ENCODE measurements at places on chromosomes 1 and 21.

DNA sequence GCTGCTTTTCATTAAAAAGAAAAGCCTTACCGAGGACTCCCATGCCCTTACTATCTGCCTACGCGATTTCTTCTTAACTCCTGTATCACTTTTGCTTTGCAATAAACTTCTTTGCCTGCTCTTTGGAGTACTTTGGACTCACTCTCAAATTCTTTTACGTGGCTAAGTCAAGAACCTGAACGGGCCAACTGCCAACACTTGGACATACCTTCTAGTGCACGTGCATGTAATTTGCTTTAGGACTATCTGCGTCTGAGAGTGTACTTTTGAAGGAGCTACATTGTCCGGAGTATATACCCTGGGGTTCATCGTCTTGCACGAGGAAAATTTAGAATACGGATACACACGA lies 3.6 kb upstream of the OTUD3 start:
- no peak for DNase-seq

DNA sequence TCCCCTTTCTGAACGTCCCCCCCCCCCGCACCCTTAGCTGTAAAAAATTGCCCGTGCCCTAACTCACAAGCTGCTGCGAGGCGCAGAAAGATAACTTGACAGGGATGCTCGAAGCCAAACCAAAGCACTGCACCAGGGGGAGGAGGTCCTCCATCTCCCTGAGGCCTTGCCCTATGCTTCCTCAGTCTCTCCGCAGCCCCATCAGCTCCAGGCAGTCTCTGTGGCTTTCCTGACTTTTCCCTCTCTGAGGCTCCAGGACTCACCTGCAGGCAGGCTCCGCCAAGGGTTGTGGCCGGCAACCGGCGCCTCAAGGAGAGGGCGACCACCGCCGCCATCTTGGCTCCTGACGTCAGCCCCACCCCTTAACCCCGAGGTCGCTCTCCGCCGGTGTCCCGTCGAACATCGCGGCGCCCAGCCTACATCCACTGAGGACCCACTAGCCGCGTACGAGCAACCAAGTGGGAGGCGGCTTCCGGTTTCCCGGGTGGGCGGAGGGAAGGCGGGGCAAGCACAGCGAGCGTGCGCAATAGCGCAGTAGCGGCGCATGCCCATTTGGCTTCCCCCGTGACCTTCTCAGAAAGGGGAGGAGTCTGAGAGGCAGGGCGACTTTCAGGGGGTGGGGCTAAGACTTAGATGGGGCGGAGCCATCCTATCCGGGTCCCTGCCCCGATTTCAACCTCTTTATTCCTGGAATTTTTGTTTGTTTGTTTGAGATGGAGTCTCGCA lies at the start of gene SDHB:
Gene SDHB, minus strand, starts transcription at position 348 of the 726 bp plus-strand sequence. Its CDS starts 13 bp downstream, at position 335.
- peak; percentile 100 for DNase-seq

DNA sequence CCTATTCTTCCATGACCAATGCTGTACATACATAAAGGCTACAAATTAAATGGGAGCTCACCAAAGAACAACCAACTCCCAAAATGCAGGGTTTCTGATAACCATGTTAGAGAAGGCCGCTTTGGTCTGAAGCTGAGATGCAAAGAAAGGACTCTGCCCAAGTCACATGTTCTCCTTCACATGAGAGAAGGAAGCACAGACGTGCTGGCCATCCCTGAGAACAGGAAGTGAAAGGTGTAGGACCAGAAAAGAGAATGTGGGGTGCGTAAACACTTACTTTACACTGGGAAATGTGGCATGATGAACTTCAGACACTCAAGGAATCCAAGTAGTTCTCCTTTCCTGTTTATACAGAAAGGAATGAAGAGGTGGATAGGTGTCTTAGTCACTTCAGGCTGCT lies 31.7 kb upstream of the TADA1 start:
- DNase-seq = no peak

GRCh38 chr1:66752671-66753371 lies 562 bp downstream of the DYNLT5 start:
- no peak for DNase-seq

GRCh38 chr1:110726755-110727154 lies 52.0 kb upstream of the KCNA3 start:
- DNase-seq = no peak

DNA sequence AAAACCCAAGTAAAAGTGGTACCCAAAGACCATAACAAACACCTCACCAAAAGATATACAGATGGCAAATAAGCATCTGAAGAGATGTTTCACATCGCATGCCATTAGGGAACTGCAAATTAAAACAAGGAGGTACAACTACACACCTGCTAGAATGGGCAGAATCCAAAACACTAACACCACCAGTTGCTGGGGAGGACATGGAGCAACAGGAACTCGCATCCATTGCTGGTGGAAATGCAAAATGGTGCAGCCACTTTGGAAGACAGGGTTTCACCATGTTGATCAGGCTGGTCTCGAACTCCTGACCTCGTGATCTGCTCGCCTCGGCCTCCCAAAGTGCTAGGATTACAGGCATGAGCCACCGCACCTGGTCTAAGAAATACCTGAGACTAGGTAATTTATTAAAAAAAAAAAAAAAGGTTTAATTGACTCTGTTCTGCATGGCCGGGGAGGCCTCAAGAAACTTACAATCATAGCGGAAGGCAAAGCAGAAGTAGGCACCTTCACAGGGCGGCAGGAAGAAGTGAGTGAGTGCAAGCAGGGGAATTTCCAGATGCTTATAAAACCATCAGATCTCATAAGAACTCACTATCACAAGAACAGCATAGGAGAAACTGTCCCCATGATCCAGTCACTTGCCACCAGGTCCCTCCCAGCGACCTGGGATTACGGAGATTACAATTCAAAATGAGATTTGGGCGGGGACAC lies 30.2 kb upstream of the PRSS38 start:
- DNase-seq = no peak

- no peak for DNase-seq
These were observed 121.6 kb upstream of the BARHL2 start for GRCh38 chr1:90838720-90839119.

GRCh38 chr1:66852870-66853269 lies 51.8 kb upstream of the INSL5 start:
- DNase-seq = no peak

DNA sequence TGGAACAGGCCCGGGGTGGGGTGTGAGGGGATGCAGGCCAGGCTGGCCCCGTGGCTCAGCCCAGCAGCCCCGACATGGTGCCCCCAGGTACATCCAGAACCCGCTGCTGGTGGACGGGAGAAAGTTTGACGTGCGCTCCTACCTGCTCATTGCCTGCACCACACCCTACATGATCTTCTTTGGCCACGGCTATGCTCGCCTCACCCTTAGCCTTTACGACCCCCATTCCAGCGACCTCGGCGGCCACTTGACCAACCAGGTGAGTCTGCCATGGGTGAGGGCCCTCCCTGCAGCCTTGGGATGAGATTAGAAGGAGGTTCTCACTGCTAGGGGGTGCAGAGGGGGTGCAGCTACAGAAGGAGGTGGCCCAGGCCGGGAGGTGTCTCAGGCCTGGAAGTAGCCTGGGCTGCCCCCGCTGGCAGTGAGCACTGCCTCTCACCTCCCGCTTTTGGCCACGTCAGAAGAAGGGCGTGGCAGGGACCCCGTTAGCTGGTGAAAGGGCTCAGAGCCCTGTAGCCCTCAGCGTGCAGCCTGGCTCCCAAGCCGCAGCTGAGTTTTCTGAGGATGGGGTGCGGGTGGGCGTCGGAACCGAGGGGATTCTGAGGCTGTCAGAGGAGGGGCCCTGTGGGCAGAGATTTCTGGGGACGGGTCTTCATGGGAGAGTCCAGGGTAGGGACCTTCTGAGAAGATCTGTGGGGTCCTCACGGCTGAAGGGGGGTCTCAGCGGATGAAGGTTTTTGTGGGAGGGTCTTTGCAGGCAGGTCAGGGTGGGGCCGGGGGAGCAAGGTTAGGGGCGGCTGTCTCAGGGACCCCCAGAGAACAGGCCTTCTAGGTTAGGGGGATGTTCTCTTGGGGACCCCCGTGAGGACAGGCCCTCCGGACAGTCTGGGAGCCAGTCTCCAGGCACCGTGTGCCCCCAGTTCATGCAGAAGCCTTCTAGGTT lies 10.4 kb downstream of the TTLL10 start:
- DNase-seq = no peak

- DNase-seq = no peak
These were observed 34.1 kb upstream of the PRSS38 start for GRCh38 chr1:227781314-227781930.

- DNase-seq = no peak
These were observed 21.6 kb downstream of the CD244 start for GRCh38 chr1:160841079-160841478.

- DNase-seq = no peak
These were observed 23.8 kb downstream of the FAM89A start for GRCh38 chr1:231016234-231016633.

GRCh38 chr1:53162621-53163020 lies 20.2 kb upstream of the SLC1A7 start:
- no peak for DNase-seq

DNA sequence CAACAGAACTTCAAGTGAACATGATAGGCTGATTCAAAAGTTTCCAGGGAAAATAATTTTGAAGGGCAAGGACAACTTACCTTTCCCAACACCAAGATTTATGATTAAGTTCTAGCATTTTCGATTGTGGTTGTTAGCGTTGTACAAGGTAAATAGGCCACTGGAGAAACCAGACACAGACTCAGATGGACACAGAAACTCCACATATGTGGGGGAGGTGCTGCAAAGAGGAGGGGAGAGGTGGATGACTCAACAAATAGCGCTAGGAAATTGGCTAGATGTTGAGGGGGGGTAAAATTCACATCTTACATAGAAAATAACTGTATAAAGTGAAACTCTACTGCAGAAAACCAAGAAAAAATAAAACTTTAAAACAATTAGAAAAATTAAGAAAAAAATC lies 564.4 kb downstream of the MATN1 start:
- DNase-seq = no peak

DNA sequence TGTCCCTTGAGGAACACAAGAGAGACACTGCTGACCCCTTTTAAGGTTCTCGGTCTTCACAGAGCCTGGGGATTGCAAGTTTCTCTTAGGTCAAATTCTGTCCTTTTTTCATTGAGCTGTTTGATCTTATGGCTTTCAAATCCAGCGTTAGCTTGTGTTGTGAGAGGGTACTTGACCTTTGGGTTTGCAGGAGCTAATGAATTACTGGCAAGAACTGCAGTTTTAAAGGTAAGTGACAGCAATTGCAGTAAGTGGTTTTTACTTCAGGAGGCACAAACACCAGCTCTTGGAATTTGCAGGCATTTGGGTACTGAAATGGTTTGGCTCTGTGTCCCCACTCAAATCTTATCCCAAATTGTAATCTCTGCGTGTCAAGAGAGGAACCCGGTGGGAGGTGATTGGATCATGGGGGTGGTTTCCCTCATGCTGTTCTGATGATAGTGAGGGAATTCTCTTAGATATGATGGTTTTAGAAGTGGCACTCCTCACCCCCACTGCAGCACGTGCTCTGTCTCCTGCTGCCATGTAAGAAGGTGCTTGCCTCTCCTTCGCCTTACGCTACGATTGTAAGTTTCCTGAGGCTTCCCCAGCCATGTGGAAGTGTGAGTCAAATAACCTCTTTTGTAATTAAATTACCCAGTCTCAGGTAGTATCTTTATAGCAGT lies 134.5 kb upstream of the LYPLAL1 start:
- DNase-seq = no peak

GRCh38 chr1:42889264-42889663 lies 42.9 kb downstream of the ZNF691 start:
- DNase-seq = no peak

GRCh38 chr1:51555866-51556619 lies 37.0 kb upstream of the EPS15 start:
- DNase-seq = no peak

GRCh38 chr1:214425101-214425500 lies 126.3 kb downstream of the PTPN14 start:
- DNase-seq = no peak

DNA sequence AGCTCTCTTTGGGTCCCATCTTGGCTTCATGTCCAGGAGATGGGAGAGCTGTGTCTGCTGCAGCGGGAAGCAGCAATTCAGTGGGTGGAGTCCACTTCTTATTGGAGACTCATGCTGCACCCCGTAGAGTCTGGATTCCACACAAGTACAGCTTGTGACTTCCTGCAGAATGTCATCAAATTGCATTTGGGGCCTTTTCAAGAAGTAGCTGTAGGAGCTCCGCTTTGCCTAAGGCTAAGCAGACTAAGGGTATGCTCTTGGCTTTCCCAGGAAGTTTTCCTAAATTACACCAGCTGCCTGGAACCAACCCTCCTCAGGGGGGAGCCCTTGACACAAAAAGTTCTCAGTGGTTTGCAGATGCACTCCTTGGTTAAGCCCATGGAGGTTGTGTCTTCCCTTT lies 5.7 kb upstream of the MOB3C start:
- no peak for DNase-seq

- no peak for DNase-seq
These were observed 37.7 kb downstream of the LHX9 start for GRCh38 chr1:197954718-197955418.

GRCh38 chr1:155196893-155197638 lies 10.6 kb downstream of the THBS3 start:
- DNase-seq = no peak

DNA sequence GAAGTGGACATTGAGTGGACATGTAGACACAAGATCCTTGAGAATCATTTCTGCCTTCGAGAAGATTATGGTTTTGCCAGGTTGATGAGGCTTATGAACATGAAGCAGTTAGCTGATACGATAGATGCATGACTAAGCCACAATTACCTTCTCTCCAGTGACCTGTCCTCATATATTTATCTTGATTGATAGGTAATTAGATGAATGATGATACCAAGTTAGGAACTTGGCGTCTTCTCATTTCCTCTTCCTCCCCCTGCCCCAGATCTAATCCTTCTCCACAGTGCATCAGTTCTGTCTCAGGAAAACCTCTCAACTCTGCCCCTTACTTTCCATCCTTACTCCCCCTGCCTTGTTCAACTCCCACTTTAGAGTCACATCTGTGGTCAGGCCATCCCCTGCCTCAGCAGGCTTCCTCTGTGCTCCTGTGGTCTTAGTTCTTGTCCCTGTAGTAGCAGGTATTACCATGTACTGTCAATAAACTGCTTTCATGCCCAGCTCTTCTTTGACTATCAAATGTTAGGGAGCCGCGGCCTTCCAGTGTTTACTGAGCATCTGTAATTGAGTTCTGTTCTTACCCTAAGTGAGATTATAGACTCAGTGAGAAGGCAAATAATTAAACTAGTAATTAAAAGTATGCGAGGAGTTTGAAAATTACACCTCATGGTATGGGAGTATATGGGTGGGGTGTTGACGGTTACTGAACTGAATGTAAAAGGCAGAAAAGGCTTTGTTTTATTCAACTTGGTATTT lies 5.1 kb downstream of the ST6GALNAC3 start:
- no peak for DNase-seq

DNA sequence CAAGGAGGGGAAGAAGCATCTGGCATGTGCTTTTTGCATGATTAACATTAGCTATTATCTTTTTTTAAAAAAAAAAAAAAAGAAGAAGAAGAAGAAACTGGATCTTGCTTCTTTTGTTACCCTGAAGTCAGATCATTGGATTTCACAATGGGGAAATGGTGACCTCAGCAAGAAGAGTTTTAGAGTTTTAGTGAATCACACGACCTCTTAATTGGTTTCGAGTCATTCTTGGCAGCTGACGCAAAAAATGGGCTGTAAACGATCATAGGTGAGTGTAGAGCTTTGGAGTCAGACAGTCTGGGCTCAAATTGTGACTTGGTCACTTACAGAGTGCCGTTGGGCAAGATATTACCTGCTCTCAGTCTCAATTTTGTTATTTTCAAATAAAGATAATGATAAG lies 33.3 kb upstream of the PGBD5 start:
- no peak for DNase-seq

All from activated T-cell treated with anti-CD3 and anti-CD28 coated beads for 24 hours (primary cell).